NCI-H2029 treated with DMSO at 0.1 percent for 48 hours (cell line): ENCODE measurements at places on chromosomes 7 and 10.

- no peak for DNase-seq
Observed at GRCh38 chr7:83941300-83941699, 253.3 kb downstream of the SEMA3A start.

DNA sequence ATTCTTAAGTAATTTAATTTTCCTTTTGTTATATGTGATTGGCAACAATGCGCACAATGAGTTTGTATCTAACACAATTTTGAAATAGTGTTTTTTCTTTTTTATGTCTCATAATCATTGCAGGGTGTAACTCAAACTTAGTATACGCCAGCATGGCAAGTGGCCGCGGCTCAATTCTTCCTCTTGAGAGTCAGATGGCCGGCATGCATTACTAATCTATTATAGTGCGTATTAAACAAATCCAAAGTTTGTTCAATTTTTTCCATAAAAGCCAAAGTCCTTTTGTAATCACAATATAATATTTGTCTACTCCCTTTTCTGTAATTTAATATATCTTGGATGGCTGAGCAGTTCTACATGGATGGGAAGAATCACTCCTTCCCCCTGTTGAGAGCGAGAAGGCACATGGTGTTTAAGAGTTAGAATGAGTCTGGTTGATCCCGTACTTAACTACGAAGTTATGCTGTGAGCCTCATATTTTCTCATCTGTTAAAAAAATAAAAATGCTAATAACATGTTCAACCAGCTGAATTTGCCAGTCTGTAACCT, 12.7 kb downstream of the EPDR1 start:
- DNase-seq, result no peak

GRCh38 chr7:28008171-28008570, 172.4 kb downstream of the JAZF1 start:
- DNase-seq, result no peak

DNA sequence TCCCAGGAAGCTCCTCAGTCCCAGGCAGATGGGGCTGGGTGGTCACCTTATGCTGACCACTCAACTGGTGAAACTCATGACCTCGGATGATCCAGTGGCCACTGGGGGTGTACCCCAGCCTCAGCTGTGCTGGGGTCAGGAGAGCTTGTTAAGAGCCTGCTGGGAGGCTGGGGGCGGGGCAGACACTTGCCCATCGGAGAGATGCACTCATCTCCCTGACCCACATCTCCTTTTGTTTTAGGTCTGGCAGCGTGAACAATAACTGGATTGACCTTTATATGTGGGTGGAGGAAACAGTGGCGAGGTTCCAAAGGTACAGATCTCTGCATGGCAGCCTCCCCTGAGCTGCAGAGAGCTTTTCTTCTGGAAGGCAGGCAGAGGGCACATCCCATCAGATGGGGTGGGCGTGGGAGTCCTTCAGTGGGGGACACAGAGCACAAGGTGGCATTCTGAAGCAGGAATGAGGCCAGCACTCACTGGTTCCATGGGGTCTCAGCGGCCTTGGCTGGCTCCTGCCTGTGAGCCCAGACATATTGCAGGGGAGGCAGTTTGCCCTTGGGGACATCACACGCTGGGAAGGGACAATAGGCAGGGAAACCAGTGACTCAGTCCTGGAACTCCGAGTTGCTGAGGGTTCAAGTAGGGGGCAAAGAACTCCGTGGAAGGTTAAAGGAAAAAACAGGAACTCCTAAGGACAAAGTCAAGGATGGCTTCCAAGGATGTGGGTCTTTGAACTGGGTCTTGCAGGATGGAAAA, 5.2 kb downstream of the ANTXRL start:
- no peak for DNase-seq

GRCh38 chr10:27297844-27298521, 57.4 kb upstream of the ACBD5 start:
- no peak for DNase-seq

GRCh38 chr7:98591926-98592325, 25.2 kb upstream of the NPTX2 start:
- DNase-seq, result no peak

GRCh38 chr10:62384057-62384446, 9.9 kb downstream of the ZNF365 start:
- DNase-seq, result no peak

- no peak for DNase-seq
Observed at GRCh38 chr10:30063099-30063498, 3.7 kb upstream of the JCAD start.

DNA sequence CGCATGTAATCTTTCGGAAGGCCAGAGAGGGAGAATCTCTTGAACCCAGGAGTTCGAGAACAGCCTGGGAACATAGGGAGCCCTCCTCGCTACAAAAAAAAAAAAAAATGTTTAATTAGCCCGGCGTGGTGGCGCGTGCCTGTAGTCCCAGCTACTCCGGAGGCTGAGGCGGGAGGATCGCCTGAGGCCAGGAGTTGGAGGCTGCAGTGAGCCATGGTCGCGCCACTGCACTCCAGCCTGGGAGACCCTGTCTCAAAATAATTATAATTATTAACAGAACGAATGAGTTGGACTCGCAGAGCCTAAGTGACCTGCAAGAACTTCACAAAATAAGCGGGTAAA, 794 bp downstream of the PCGF6 start:
- no peak for DNase-seq

DNA sequence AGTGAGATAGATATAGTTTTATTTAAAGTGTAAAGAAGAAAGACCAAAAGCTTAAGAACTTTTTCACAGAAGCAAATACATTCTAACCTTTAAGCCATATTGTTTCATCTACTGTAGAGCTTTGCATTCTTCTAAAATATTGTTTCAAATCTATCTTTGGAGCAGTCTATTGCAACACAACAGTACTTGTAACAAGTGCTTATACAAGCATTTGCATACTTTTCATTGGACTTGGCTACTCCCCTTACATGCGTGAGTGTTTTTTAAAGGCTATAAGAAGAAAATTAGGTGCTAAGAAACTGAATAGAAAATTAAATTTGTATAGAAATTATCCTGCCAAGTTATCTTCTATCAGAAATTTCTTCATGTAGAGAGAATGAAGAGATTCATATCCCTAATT, 45.3 kb downstream of the SEMA3E start:
- DNase-seq, result no peak

GRCh38 chr7:134954197-134955082, 31.9 kb upstream of the AGBL3 start:
- peak; percentile 3 for DNase-seq

- DNase-seq, result no peak
Observed at GRCh38 chr7:133912916-133913697, 214.0 kb upstream of the LRGUK start.

DNA sequence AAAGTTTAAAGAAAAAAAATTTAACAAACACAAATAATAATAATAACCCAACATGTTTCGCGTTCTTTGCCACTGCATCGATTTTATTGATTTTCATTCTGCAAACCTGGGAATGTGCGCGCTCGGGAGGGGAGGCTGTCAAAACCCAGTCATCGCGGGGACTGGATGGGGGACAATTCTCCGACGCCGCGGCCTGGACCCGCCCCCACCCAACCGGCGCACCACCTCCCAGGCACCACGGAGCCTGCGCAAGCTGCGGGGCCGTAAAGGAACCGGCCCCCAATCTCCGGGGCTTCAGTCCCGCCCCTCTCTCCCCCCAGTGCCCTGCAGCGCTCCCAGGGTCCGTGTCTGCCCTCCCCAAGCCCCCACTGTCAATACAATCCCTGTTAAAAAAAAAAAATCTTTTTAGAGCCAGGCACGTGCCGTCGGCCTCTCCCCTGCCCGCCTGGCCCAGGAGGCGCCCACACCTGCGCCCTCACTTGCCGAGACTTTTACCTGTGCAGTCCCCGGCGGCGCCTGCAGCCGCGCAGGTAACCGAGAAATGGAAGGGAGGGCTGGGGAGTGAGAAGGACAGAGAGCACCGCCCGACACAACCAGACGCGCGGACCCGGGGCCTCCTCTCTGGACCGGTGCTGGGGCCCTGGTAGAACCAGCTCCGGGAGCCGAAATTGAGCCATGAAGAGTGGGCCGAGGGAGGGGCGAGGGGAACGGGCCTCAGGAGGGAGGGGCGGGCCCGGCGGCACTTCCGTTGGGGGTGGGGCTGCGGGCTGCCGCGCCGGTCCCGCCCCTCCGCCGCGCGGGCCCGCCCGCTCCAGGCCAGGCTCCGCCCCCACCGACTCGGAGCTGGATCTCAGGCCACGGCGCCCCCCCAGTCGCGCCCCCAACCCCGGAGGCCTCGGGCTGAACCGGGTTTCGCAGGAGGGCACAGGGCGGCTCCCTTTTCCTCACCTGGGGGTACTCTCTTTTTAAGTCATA, 7.6 kb upstream of the ZNF503 start:
- DNase-seq, result no peak

- no peak for DNase-seq
Observed at GRCh38 chr10:35638101-35638500, 4.0 kb downstream of the FZD8 start.

- no peak for DNase-seq
Observed at GRCh38 chr7:82623812-82624211, 180.2 kb upstream of the CACNA2D1 start.

GRCh38 chr10:4498711-4499251, 327.2 kb upstream of the AKR1E2 start:
- DNase-seq, result no peak

DNA sequence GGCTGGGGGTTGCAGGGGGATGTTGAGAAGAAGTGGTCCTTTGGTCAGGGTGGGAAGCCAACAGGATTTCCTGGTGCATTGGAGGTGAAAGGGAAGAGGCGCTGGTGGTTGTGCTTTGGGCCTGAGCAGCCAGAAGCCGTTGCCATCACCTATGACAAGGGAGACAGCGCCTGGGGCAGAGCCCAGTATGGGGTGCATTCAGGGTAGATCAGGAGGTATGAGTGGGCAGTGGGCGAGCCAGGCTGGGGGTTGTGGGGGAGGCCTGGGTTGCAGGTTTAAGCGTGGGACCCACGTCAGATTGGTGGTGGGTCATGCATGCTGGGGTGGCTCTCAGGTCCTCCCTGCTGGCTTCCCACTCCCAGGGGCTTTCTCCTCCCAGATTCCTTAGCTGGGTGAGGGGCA, 6.3 kb upstream of the PILRB start:
- no peak for DNase-seq

DNA sequence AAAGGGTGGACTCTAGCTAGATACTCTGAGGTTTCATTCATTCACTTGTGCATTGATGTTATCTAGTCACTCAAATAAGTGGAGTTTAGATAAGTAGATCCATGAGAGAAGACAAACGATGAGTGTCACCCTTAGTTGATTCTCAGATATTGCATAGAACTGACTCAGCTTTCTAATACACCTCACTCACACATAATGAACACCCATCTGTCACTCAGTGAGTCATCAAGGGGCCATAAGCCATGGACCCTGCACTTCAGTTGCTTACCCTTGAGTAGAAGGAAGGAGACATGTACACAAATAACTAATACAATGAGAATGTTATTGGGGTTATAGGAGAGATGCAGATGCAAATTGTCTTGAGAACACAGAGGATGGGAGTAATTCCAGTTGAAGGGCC, 163.8 kb downstream of the SORCS3 start:
- no peak for DNase-seq

DNA sequence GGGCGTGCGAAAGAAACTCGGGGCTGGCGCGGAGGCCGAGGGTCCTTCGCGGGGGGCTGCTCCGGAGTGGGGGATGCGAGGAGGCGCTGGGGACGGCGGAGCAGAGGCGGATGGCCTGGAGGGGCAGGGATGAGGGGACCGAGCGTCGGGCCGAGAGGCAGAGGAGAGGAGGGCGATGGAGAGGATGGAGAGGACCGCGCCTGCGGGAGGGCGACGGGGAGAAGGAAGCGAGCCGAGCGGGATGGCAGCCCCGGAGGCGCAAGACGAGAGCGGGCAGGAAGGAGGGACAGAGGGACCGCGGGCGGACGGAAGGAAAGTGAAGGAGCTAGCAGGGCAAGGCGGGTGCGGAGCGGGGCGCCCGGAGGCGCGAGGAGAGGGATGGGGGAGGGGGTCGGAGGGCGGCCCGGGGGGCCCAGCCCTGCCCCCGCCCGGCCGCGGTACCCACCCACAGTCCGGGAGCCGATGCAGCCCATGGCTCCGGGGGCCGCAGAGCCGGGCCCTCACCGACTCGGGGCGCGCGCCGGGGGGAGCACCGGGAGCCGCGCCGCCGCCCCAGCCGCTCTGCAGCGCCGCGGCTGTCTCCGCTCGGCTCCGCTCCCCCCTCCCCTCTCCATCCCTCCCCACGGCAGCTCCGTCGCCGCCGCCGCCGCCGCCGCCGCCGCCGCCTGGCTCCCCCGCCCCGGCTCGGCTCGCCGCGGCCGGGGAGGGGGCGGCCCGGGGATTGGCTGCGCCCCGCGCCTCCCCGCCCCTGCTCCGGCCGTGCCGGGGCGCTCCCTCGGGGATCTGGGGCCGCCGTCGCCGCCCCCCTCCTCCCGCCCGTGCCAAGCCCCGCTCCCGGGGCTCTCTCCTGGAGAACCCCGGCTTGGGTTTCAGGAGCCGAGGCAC, at the start of gene FAM131B:
Gene FAM131B (minus strand): TSS at position 583 of the 885 bp plus-strand sequence. CDS start 110 bp downstream, at position 473.
- no peak for DNase-seq

- DNase-seq, result no peak
Observed at GRCh38 chr10:97217299-97217698, 31.5 kb upstream of the SLIT1 start.

DNA sequence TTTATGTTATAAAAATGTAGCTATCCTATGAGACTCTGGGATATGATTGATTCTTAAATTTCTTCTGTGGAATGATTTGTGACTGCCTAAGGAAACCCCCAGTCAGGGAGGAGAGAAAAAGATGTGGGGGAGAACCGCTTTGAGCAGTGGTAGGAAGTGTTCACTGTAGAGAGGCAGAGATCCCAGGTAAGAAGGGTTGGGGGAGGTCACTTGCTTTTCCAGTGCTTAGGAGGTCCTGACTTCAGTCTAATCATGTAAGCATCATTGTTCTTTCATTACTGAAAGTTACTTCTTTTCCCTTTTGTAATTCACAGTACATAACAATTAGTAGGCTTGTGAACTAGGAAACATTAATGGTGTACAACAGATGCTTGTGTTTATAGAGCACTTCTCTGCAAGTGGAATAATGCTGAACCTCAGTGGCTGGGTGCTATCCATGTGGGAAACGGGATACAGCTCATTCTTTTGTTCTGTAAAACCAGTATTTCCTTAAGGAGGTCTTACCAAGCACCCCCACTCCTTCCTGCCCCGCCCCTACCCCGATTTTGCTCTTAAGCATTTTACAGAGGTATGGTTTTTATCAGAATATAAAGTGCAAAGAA, 165.4 kb downstream of the ST7 start:
- no peak for DNase-seq

DNA sequence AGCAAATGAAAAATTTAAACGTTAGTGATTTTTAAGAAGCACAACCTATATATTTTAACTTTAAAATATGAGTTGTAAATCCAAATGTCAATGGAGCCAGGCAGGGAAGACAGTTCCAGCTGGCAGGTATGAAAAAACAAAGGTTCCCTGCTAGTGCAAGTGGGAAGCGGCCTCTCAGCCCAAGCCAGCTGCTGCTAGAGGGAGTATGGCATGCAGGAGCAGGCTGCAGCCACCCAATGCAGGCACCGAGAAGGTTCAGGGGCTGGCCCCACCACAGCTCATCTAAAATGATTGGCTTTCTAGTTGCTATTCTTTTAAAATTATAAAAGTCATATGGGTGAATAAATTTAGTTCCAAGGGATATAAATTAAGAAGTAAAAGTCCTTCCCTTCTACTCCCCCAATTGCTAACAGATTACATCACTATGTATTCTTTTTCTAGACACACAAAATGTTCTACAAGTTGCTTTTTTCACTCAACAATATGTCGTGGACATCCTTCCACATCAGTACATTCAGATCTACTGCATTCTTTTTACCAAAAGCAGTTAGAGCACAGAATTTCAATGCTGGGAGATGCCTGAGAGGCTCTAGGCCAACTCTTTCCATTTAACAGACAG, 69.3 kb downstream of the SGMS1 start:
- no peak for DNase-seq

- DNase-seq, result no peak
Observed at GRCh38 chr7:40072268-40072667, 62.2 kb downstream of the MPLKIP start.
